Uterus (tissue), 4 donors: ENCODE measurements at places on chromosomes 1 and 21. TPM values are rescaled to one million over a fixed set of nuclear protein-coding genes. Genes with fewer than 3 reads are reported as not detected.

Gene OR2T11
- total RNA-seq, result not detected

Gene SFN
- 0.83 TPM for total RNA-seq

Gene LCE1A
- total RNA-seq, result not detected

Gene TRABD2B
- under 0.01 TPM for total RNA-seq

Gene TSPAN2
- 40.5 TPM for total RNA-seq

Gene PRRX1
- total RNA-seq, result 80.3 TPM

Gene POU3F1
- not detected for total RNA-seq

Gene RIPPLY3
- 0.62 TPM for total RNA-seq

Gene RHBG
- not detected for total RNA-seq

Gene LMX1A
- total RNA-seq, result 0.41 TPM

Gene HPDL
- total RNA-seq, result not detected

Gene LCE2C
- total RNA-seq, result not detected

Gene KLF17
- not detected for total RNA-seq

Gene HRNR
- total RNA-seq, result 0.06 TPM

GRCh38 chr1:113608399-113608798, 150.9 kb downstream of the PHTF1 start:
- no peak overlapping the region for H3K27ac ChIP-seq
- no peak overlapping the region for H3K4me3 ChIP-seq
- no peaks in the 10 kb centered on the region for H3K36me3 ChIP-seq

DNA sequence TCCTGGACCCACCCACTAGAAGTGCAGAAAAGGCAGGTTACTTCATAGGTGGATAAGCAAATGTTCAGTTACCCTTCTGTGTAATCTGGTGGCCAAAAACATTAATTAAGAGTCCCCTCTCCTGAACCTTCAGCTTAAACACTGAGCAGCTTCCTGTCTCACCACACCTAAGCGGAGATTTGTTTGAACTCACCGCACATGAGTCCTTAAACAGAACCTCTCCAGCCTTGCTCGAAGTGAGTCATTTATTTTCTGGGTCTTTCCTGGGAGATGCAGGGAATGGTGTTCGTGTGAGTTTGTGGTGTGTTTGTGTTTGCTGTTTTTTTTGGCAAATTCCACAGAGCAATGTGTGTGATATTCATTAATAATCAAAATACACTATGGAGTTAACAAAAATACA, 7.6 kb upstream of the FNBP1L start:
- no peak overlapping the region for H3K4me3 ChIP-seq
- no peaks in the 10 kb centered on the region for H3K36me3 ChIP-seq
- DNase-seq, result no peak
- no peak overlapping the region for H3K27ac ChIP-seq

DNA sequence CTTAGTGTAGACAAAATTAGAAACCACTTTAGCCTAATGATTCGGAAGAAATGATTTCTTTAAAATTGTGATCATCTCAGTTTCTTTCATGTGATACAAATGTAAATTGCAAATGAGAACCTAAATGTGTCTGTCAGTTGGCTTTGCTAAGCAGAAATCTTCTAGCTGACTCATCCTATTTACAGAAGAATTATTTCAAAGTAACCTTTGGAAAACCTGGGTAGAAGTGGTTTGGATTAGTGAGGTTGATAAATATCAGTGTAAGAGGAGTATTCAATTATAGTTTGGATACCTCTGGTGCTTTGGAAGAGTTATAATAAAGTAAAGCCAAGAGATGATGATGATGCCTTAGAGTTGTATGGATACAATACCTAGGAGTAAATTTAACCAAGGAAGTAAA, 37.4 kb downstream of the CC2D1B start:
- no peaks in the 10 kb centered on the region for H3K36me3 ChIP-seq
- no peak overlapping the region for H3K4me3 ChIP-seq
- no peak overlapping the region for H3K27ac ChIP-seq
- H3K4me1 ChIP-seq, result no peaks in the 10 kb centered on the region
- no peak for DNase-seq

DNA sequence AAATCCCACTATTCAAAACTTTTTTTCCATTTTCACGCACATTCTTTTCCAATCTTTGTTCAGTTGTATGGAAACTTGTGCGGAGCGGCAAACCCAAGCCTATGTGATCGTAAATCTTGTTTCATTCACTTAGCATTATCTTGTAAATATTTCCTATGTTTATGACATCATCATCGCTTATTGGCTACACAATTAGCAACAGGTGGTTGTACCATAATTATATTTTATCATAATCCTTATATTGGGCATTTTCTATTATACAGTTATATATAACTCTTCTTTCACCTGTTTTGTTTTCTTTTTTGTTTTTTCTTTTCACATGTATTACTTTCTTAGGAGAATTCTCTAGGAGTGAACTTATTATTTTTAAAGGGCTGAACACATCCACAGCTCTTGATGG, 65.4 kb downstream of the ZSCAN20 start:
- H3K4me3 ChIP-seq, result no peak overlapping the region
- no peaks in the 10 kb centered on the region for H3K27me3 ChIP-seq
- no peak overlapping the region for H3K27ac ChIP-seq
- no peaks in the 10 kb centered on the region for H3K4me1 ChIP-seq
- DNase-seq, result no peak

- H3K27ac ChIP-seq, result peak overlapping the region; percentile 63
- no peaks in the 10 kb centered on the region for H3K27me3 ChIP-seq
- peaks cover 5% of the 10 kb centered on the region for H3K4me1 ChIP-seq
These were observed 91.3 kb downstream of the ATP5PO start for GRCh38 chr21:33824156-33824941.

DNA sequence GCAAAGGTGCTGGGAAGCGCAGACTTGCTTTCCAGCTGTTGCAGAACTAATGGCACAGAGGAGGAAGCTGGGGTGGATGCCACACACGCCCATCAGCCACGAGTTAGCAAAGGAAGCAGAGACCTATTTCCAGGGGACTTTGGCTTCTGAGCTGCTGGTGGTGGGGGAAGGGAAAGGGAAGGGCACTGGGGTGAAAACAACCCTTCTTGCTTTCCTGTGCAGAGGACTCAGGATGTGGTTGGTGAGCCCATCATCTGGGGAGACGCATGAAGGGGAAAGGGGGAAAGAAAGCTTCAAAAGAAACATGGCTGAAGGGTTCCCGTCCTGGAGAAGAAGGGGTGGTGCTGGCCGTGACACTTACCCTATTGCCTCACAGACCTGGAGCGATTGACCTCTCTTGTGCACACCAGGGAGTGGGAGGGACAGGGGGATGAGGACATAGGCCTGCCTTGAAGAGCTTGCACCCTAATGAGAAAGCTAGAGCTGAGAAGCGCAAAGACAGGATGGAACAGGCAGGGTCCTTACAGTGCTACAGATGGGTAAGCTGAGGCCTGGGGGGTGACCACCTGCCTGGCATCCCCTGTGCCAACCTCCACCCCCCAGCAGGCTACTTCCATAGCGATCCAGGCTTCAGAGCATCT, 140.8 kb upstream of the RAB4A start:
- no peaks in the 10 kb centered on the region for H3K36me3 ChIP-seq
- DNase-seq, result no peak
- no peaks in the 10 kb centered on the region for H3K4me1 ChIP-seq
- no peak overlapping the region for H3K27ac ChIP-seq
- no peak overlapping the region for H3K4me3 ChIP-seq
- H3K27me3 ChIP-seq, result no peaks in the 10 kb centered on the region

DNA sequence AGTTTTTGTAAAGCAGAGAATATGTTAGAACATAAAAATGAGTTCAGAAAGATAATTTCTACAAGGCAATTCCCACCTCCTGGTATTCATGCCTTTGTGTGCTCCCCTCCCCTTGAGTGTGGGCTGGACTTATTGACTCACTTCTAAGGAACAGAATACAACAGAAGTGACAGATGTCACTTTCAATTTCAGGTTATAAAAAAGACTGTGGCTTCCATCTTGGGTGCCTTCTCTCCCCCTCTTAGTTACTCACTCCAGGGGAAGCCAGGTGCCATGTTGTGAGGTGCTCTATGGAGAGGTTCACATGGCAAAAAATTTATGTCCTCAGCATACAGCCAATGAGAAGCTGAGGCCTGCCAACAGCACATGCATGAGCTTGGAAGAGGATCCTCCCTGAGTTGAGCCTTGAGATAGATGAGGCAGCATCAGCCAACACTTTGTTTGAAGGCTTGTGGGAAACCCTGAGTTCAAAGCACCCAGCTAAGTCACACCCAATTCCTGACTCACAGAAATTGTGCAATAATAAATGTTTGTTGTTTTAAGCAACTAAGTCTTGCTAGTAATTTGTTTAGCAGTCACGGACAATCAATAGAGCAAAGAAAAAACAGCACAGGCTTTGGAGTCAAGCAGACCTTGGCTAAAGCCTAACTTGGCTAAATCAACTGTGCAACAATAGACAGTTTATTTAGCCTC, 73.5 kb upstream of the NGF start:
- no peaks in the 10 kb centered on the region for H3K4me1 ChIP-seq
- H3K27ac ChIP-seq, result no peak overlapping the region
- no peak overlapping the region for H3K4me3 ChIP-seq
- no peaks in the 10 kb centered on the region for H3K36me3 ChIP-seq

DNA sequence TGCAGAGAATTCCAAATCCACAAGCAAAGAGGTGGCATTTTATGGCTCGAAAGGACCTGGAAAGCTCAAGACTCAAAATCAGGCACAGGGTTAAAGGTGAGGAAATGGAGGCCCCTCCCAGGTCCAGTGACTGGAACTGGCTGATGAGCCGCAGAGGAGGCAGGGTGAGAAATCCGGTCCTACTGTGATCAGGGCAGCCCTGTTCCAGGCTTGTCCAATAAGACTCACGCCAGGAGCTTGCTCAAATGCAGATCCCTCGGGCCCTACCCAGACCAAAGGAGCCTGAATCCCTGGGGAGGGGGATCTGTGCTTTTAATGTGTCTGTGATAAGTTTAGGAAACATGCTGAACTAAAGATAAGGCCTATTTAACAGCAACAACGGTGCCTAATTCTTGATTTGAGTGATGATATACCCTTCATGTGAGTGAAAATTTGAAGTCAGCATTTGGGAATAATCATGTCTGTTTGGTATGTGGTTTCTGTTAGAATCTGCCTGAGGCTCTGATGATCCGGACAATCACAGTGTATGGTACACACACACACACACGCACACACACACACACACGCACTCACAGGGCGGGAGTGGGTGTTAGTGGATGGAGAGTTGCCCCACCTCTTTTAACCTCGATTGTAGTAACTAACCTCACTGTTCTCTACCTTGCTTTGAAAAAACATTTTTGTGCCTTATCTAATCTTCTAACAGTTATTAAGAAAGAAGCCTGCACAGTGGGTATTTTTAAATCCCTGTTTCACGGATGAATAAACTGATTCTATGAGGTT, 54.1 kb upstream of the LYST start:
- H3K4me1 ChIP-seq, result peaks cover 8% of the 10 kb centered on the region
- H3K27me3 ChIP-seq, result no peaks in the 10 kb centered on the region
- no peak for DNase-seq
- no peak overlapping the region for H3K4me3 ChIP-seq
- H3K27ac ChIP-seq, result no peak overlapping the region

DNA sequence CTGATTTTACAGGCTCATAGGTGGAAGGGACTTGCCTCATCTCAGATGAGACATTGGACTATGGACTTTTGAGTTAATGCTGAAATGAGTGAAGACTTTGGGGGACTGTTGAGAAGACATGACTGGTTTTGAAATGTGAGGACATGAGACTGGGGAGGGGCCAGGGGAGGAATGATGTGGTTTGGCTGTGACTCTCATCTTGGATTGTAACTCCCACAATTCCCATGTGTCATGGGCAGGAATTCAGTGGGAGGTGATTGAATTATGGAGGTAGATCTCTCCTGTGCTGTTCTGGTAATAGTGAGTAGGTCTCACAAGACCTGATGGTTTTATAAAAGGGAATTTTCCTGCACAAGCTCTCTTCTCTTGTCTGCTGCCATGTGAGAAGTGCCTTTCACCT, 20.8 kb downstream of the SCYL3 start:
- H3K27me3 ChIP-seq, result no peaks in the 10 kb centered on the region
- no peaks in the 10 kb centered on the region for H3K36me3 ChIP-seq
- no peak for DNase-seq
- H3K4me1 ChIP-seq, result no peaks in the 10 kb centered on the region

- no peaks in the 10 kb centered on the region for H3K36me3 ChIP-seq
- no peaks in the 10 kb centered on the region for H3K27me3 ChIP-seq
- peak overlapping the region; percentile 60 for H3K27ac ChIP-seq
- no peaks in the 10 kb centered on the region for H3K4me1 ChIP-seq
- no peak overlapping the region for H3K4me3 ChIP-seq
These were observed 2.3 kb downstream of the DPT start for GRCh38 chr1:168726719-168727118.

GRCh38 chr21:27418346-27418745, 451.5 kb upstream of the ADAMTS5 start:
- H3K27ac ChIP-seq, result no peak overlapping the region
- H3K4me3 ChIP-seq, result no peak overlapping the region
- H3K27me3 ChIP-seq, result no peaks in the 10 kb centered on the region
- H3K36me3 ChIP-seq, result no peaks in the 10 kb centered on the region
- no peaks in the 10 kb centered on the region for H3K4me1 ChIP-seq

GRCh38 chr1:161866241-161866640, 100.1 kb downstream of the ATF6 start:
- no peaks in the 10 kb centered on the region for H3K27me3 ChIP-seq
- no peak overlapping the region for H3K27ac ChIP-seq
- H3K36me3 ChIP-seq, result no peaks in the 10 kb centered on the region
- no peaks in the 10 kb centered on the region for H3K4me1 ChIP-seq
- no peak overlapping the region for H3K4me3 ChIP-seq

GRCh38 chr1:201559679-201560162, 20.8 kb downstream of the NAV1 start:
- no peak overlapping the region for H3K27ac ChIP-seq
- DNase-seq, result peak; percentile 83
- no peaks in the 10 kb centered on the region for H3K36me3 ChIP-seq
- H3K4me1 ChIP-seq, result no peaks in the 10 kb centered on the region
- no peak overlapping the region for H3K4me3 ChIP-seq

DNA sequence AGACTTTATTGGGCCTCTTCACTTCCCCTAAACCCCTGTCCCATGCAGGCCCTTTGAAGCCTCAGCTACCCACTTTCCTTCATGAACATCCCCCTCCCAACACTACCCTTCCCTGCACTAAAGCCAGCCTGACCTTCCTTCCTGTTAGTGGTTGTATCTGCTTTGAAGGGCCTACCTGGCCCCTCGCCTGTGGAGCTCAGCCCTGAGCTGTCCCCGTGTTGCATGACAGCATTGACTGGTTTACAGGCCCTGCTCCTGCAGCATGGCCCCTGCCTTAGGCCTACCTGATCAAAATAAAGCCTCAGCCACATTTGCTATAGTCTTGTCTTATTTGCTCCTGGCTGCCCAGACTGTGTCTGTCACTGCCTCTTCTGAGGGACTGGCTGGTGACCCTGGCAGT, 5.5 kb downstream of the GSTM4 start:
- DNase-seq, result no peak
- H3K27me3 ChIP-seq, result no peaks in the 10 kb centered on the region
- no peaks in the 10 kb centered on the region for H3K4me1 ChIP-seq
- H3K27ac ChIP-seq, result no peak overlapping the region
- H3K36me3 ChIP-seq, result no peaks in the 10 kb centered on the region
- no peak overlapping the region for H3K4me3 ChIP-seq

DNA sequence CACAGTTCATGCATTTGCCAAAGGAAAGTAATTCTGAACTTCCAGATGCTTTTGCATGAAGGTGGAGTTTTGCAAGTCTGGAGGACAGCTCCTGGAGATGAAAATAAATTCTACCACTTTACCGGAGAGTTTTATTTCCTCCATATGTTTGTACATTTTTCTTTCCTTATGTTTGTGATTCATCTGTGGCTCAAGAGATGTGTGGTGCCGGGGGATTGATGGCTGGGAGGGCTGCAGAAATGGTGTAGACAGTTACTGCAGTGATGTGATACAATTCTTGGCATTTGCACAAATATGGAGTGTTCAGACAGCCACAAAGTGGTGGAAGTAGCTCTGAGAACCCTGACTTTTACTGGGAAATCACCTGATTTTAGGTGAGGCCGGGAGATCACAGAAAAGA, 58.5 kb upstream of the ASB17 start:
- DNase-seq, result no peak
- H3K27me3 ChIP-seq, result no peaks in the 10 kb centered on the region
- H3K4me1 ChIP-seq, result no peaks in the 10 kb centered on the region
- no peaks in the 10 kb centered on the region for H3K36me3 ChIP-seq
- H3K4me3 ChIP-seq, result no peak overlapping the region
